Ecto neural progenitor cell (in vitro differentiated cells): ENCODE measurements at places on chromosomes 3 and 15.
A peak's percentile ranks its signal among the peaks of the same experiment; 100 is the strongest.

- DNase-seq: no peak
These were observed 27.5 kb downstream of the RARB start for GRCh38 chr3:25455441-25456132.

DNA sequence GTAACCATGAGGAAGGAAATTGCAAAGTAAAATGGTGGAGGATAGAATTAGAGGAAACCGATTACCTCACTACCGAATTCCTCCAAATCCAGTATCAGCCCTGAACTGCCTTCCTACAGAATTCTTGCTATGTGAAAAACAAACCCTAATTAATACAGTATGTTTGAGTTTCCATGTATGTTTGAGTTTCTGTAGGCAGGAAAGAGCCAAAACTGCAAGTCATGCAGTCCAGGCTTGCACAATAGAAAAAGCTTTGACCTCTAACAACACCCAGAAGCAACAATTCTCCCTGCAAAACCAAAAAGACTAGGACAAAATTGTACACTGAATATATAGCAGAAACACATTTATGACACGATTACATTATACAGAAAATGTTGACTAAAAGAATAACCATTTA lies 614.8 kb downstream of the DIPK2A start:
- DNase-seq: no peak

- DNase-seq: no peak
These were observed 22.0 kb downstream of the ZNF710 start for GRCh38 chr15:90022905-90023700.

GRCh38 chr15:40872791-40873693 lies 992 bp downstream of the RHOV start:
- DNase-seq: no peak

- DNase-seq: no peak
These were observed 51.4 kb downstream of the SSUH2 start for GRCh38 chr3:8593021-8593827.

DNA sequence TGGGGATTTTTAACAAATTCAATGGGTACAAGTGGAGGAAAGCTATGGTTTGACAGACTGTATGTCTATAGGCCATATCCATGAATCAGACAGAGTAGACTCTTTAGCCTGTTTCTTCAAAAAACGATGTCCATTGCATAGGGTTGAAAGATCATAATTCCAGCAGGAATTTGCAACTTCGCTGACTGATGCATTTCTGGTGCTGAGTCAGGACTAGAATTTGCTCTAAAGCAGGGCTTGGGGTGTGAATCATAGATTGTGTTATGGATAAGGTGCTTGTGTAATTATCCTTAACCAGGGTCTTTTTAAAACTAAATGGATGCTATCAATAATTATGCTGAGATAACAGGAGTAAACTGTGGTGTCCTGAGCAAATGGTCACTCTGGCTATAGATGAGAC lies 200.4 kb upstream of the TBC1D5 start:
- DNase-seq: no peak

- no peak for DNase-seq
These were observed 3.1 kb downstream of the RPSA start for GRCh38 chr3:39409514-39410136.

DNA sequence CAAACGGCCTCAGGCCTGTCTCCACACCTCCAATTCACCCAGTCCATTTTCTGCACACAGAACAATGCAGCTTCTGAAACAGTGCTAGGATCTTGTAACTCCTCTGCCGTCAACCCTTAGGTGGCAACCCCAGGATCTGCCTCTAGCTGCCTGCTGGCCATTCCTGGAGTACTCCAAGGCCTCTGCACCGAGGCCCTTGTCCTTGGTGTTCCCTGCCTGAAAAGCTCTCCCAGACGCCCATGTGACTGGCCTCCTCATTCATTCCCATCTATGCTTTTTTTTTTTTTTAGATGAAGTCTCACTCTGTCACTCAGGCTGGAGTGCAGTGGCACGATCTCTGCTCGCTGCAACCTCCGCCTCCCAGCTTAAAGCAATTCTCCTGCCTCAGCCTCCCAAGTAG lies 18.3 kb downstream of the RAB43 start:
- no peak for DNase-seq

DNA sequence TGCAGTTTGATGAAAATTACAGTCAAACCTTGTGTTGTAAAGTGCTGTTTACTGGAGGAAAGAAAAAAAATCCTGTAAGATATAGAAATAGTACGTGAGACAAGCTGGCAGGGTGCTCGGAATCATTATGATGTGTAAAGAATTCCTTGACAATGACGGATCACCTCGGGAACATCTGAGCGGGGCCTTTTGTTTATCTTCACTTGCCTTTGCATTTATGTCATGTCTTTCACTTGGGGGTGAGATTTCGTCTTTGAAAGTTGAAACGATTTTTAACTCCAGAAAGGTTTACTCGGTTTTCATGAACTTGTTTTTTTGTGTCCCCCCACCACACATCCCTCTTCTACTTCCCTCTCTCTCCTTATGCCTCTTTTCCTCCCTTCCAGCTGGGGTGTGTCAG lies 128.3 kb upstream of the VEPH1 start:
- no peak for DNase-seq

DNA sequence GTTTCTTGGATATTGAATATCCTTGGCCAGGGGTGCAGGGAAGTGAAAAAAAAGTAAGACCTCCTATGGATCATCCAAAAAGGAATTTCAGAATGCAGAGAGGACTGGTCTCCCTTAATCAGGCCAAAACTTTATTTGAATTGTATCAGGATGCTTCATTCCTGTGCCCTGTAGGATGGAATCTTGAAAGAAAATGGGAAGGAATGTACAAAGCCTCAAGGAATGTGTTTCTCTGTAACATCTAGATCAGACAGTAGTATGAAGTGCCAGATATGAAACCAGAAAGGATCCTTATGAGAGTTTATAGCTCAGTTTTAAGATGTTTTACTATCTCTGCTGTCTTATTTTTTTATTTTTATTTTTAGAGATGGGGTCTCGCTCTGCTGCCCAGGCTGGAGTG lies 6.5 kb upstream of the GSK3B start:
- no peak for DNase-seq

- no peak for DNase-seq
These were observed 26.0 kb downstream of the SORD start for GRCh38 chr15:45048794-45049631.

DNA sequence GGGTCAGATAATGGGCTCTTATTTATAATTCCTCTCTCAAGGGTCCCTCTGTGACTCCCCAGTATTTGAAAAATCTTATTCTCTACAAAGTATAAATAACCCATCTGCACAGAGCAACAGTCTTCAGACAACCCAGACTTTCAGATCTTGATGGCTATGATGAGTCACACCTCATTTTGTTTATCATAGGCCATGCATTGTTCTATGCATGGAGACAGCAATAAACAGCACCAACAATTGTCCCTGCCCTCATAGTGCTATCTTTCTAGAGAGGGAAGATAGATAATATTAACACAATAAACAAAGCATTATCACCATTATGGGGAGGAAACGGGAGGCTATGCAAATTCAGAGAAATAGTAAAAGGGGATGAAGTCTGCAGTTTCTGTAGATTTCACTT lies 13.4 kb downstream of the FHIT start:
- no peak for DNase-seq

DNA sequence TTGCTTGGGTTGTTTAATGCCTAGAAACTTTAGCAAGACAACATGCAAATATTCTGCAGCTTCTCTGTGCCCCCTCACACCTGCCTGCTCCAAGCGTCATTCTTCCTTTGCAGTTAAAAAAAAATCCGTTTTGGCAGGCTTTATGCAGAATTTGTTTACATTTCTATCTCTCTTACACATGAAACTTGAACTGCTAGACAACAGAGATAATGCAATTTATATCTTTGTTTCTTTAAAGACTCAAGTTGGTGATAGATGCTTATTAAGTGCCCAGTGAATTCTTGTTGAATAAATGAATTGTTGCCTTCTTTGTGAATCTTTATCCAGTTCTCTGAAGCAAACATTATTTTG lies 53.2 kb downstream of the CHST2 start:
- DNase-seq: no peak

DNA sequence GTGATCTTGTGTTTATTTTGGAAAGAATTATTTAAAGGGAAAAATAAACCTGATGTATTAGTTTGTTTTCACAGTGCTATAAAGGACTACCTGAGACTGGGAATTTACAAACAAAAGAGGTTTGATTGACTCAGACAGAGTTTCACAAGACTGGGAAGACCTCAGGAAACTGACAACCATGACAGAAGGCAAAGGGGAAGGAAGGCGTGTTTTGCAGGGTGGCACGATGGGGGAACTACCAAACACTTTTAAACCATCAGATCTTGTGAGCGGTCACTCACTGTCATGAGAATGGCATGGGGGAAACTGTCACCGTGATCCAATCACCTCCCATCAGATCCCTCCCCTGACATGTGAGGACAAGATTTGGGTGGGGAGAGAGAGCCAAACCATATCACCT lies 87.0 kb downstream of the TP63 start:
- DNase-seq: no peak

- DNase-seq: no peak
These were observed 3.4 kb downstream of the ANKRD28 start for GRCh38 chr3:15794303-15794771.

- no peak for DNase-seq
These were observed 1472.3 kb upstream of the GBE1 start for GRCh38 chr3:83233715-83234114.

DNA sequence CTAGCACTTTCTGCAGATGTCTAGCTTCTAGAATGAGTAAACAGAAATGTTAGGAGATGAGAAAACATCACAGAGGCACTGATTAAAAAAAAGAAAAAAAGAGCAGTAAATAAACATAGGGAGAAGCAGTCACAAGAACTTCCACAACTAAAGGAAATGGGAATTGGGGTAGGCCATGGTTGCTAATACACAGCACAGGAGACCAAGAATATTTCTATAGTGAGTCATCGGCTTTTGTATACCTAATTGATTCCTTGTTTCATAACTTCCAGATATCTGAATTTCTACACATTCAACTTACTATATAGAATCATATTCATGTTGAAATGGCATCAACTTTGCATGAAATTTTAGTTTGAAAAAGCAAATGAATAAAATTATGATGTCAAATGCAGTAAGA lies 47.3 kb upstream of the TCF12 start:
- no peak for DNase-seq

- DNase-seq: peak; percentile 59
These were observed 202.8 kb downstream of the SV2B start for GRCh38 chr15:91302588-91303439.

- no peak for DNase-seq
These were observed 472.9 kb downstream of the FOXP1 start for GRCh38 chr3:71110385-71111222.

GRCh38 chr15:58761010-58761388 lies 10.1 kb upstream of the MINDY2 start:
- no peak for DNase-seq

GRCh38 chr3:9201266-9201665 lies 48.2 kb downstream of the SRGAP3 start:
- DNase-seq: no peak

DNA sequence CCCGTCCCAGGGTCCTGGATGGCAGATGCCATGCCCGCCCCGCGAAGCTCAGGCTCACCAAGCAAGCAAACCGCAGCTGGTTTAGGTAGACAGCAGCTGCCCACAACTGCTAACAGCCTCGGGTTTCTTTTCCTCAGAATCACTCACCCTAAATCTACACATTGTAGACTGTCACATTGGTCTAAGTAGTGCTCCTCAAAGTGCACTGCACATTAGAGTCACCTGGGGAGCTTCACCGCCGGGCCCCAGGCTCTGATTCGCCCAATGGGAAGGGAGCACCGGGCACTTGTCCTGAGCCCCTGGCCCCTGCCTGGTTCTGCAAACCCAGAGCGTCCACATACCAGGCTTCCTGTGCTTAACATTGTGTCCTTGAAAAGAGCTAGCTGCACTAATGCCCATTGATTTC lies 752 bp downstream of the OCA2 start:
- DNase-seq: no peak

DNA sequence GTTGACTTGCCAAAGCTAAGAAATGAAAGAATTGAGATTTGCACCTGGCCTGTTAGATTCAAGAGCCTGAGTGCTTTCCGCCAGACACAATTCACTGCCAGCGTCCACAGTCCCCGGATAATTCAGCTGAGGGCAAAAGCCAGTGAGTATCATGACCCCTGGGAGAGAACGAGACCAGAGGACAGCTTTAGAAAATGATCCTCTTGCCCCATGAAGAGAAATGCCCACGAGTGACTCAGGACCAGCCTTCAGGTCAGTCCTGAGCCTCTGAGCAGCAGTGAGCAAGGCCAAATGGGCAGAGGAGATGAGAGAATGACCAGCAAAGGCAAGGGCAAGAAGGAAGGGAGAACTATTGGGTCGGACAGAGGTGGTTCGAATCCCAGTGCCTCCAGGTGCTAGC lies 273.5 kb downstream of the FAM43A start:
- DNase-seq: peak; percentile 28

DNA sequence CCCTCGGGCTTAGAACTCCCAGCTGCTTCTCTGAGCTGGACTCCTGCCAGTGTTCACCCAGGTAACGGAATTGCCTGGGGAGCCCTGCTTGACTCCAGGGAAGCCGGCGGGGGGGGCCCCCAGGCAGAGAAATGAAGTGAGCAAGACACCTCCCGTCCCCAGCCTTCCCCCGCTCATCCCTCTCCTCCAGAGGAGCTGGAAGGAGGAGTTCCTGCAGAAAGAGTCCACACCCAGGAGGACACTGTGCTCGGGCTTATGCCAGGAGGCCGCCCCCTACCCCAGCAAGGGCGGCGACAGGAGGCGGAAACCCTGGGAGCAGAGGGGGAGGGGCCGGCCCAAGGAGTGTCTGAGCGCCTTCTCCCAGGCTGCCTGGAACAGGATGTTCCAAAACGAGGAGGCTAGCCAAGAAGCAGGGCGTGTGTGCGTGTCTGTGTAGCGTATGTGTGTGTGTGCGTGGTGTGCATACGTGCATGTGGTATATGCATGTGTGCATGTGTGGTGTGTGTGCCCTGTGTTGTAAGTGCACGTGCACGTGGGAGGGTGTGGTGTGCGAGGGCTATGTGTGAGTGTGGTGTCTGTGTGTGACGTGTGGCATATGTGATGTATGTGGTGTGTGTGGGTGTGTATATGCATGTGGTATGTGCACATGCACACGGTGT lies 511.3 kb downstream of the SHQ1 start:
- DNase-seq: no peak

- no peak for DNase-seq
These were observed 460.7 kb downstream of the ROBO1 start for GRCh38 chr3:79306934-79307570.

DNA sequence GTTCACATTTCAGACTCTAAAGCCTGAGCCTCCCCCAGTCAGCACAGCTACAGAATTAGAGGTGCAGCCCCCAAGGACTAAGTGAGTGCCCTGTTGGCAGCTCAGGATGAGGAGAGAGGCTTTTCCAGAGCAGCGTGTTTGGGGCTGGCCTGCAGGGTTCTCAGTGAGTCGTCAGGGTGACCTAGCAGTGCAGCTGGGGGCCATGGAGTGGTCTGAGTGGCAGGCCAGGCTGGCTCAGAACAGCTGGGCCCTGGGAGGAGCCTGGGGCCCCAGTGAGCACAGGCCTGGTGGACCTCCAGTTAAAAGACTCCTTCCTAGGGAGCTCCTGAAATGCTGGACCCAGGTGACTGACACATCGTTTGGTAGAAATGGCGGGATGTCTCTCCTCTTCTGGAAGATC lies 108.3 kb downstream of the SLC49A4 start:
- DNase-seq: no peak

DNA sequence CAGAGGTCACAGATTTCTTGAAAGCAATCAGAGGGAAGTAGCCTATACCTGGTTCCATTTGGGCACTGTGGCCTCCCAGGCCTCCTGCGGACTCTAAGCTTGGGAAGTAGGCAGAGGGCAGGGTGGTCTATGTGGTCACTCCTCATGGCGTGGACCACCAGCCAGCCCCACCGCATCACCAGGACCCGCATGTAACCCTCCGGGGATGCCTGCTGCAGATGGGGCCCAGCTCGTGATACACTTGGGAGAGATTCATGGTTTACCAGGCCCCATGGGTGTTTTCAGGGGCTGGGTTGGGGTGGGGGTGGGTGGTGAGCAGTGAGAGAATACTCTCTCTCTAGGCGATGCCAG lies 123.7 kb downstream of the ASB7 start:
- DNase-seq: peak; percentile 37
